ENCODE measurements at places on chromosomes 1 and 21.
A peak's percentile ranks its signal among the peaks of the same experiment; 100 is the strongest.

GRCh38 chr1:93025572-93025971, 53.5 kb upstream of the MTF2 start:
- no peak for DNase-seq

GRCh38 chr1:6776895-6777294, 8.4 kb upstream of the CAMTA1 start:
- DNase-seq, result no peak

- no peak for DNase-seq
These were observed 758 bp downstream of the RAD54L start for GRCh38 chr1:46248122-46248920.

DNA sequence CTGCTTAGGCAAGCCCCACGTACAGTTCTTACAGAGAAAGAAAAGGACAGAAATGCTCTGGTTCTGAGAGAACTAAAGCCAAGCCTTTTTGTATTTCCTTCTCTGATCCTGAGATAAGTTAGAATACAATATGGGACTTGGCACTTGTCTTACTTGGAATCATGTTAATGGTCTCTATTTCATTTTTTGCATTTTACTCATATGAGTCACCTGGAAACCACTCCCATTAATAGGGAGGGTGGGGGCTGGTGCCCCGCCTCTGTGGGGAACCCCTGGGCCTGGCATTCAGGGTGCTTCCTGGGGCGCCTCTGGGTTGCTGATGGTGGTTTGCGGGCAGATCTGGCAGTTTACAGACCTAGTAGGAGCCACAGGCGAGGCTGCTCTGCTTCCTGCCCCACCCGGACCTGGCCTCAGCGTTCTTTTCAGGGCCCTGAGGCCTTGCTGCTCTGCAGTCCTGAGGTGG, 26.7 kb downstream of the TSPAN2 start:
- DNase-seq, result peak; percentile 83

DNA sequence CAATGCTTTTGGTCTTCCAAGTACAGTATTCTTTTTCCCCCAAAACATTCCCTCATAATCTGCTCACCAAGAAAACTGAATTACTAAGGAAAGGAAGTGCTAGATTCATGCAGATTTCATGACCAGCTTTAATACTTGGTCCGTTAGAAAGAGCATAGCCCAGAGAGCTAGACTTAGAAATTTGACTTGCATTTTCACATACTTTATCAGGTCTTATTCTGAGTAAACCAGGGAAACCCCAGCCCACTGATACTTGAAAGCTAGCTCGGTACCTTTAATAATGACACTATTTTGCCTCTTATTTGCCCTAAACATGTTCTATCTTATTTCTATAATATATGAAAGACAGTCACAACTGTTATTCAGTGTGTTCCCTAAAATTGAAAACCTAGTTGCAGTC, 204.5 kb downstream of the TTLL7 start:
- no peak for DNase-seq

DNA sequence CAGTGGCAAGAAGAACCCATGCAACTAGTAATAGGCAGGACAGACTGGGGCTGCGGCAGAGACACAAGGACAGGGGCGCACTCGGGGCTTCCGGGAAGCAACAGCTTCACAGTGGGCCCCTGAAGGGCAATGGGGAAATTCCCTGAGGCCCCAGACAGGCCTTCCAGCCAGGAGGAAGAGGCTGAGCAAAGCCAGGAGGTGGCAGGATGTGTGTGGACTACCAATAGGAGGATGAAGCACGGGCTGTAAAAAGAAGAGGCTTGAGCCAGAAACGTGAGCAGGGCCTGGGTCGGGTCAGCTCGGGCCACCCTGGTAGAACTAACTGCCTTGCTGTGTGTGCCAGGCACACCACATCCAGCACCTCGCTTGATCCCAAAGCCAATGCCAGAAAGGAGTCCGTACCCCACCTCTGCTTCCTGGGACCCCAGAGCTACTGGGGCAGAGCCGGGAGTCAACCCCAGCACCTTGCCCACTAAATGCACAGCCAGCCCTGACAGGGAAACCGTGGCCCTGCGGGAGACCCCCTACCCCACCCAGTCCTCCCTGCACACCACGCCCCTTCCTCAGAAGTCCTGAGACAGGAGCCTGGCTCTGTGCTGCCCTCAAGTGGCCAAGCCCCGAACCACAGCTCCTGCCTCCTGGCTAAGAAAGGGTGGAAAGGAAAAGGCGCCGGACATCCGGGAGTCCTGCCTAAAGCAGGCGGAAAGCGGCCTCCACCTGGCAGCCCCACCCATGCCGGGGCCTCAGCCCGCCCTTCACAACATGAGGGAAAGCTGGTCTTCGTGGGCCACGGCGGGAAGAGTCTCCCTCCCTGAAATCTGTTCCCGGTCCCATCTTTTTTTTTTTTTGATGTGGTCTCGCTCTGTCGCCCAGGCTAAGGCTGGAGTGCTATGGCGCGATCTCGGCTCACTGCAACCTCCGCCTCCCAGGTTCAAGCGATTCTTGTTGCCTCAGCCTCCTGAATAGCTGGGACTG, 33.7 kb downstream of the TTC39A start:
- peak; percentile 22 for DNase-seq

GRCh38 chr1:238281418-238281817, 390.7 kb upstream of the ZP4 start:
- DNase-seq, result no peak

Measured in activated CD8-positive, alpha-beta memory T cell treated with anti-CD3 and anti-CD28 coated beads for 4 hours (primary cell).